Fibroblast of the aortic adventitia (primary cell): ENCODE measurements at places on chromosomes 7 and 10. TPM values are rescaled to one million over a fixed set of nuclear protein-coding genes. Genes with fewer than 3 reads are reported as not detected.

The FGFR2 gene
- total RNA-seq, result not detected in 2 replicates

The ALOX5 gene
- total RNA-seq, result not detected in 2 replicates

The RARRES2 gene
- 1.4 and 76.1 TPM in 2 replicates for total RNA-seq

The C7orf57 gene
- total RNA-seq, result 0.09 TPM in 1 of 2 replicates, not detected in the other

The SORCS1 gene
- not detected in 2 replicates for total RNA-seq

The SUGCT gene
- 1.9 and 6.7 TPM in 2 replicates for total RNA-seq

The CNTNAP2 gene
- total RNA-seq, result under 0.01 TPM in 1 of 2 replicates, not detected in the other

The UCMA gene
- not detected in 2 replicates for total RNA-seq

The NACAD gene
- total RNA-seq, result 3.6 and 5.5 TPM in 2 replicates

The ABCC2 gene
- total RNA-seq, result 0.98 and 1.4 TPM in 2 replicates

The AKR1C4 gene
- not detected in 2 replicates for total RNA-seq

The MYL10 gene
- total RNA-seq, result not detected in 2 replicates

The ANKRD22 gene
- total RNA-seq, result 0.09 and 0.33 TPM in 2 replicates

The CLDN4 gene
- 0.54 and 0.74 TPM in 2 replicates for total RNA-seq

The HKDC1 gene
- total RNA-seq, result 0.09 and 0.16 TPM in 2 replicates

The TMEM229A gene
- 3.8 TPM in 1 of 2 replicates, not detected in the other for total RNA-seq

The GBX1 gene
- not detected in 2 replicates for total RNA-seq

The NOC3L gene
- total RNA-seq, result 20.8 and 36.4 TPM in 2 replicates

The OR6V1 gene
- not detected in 2 replicates for total RNA-seq

The RBP4 gene
- 1.9 and 2.5 TPM in 2 replicates for total RNA-seq

The TRPV5 gene
- not detected in 2 replicates for total RNA-seq

The MOGAT3 gene
- total RNA-seq, result not detected in 2 replicates

The NRCAM gene
- total RNA-seq, result 2.3 and 5.4 TPM in 2 replicates

The ERVW-1 gene
- total RNA-seq, result not detected in 2 replicates

The SP4 gene
- total RNA-seq, result 1.6 and 17.0 TPM in 2 replicates

The CUTC gene
- 18.3 and 25.0 TPM in 2 replicates for total RNA-seq

The PRF1 gene
- not detected in 2 replicates for total RNA-seq

The MPP7 gene
- 1.4 and 2.7 TPM in 2 replicates for total RNA-seq
